ENCODE measurements at places on chromosomes 12 and 14.
A peak's percentile ranks its signal among the peaks of the same experiment; 100 is the strongest.

- DNase-seq, result no peak
These were observed 227.5 kb downstream of the MON2 start for GRCh38 chr12:62694116-62694515.

- no peak for DNase-seq
These were observed 64.8 kb upstream of the TUNAR start for GRCh38 chr14:95811813-95812212.

DNA sequence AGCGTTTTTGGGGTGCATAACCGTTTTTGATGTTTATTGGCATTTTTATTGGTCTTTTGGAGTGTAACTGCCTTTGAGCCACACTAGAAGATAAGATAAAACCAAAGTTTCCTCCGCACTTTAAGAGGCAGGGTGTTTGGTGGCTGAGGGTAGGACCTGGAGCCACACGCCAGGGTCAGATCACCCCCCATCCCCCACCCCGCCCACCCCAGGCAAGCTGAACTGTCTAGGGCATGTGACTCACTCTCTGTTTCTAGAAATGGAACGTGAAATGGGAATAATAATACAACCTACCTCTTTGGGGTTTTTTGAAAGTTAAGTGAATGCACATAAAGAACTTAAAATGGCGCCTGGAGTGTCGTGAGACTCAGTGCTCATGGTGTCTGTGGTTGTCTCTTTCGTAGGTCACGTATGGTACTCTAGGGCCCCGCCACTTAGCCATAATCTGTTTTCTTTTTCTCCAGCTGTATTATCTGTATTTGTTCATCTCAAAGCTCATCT is 56.0 kb downstream of the PPP2R5C start:
- no peak for DNase-seq

GRCh38 chr14:50260511-50260910 is 29.1 kb upstream of the SOS2 start:
- no peak for DNase-seq

DNA sequence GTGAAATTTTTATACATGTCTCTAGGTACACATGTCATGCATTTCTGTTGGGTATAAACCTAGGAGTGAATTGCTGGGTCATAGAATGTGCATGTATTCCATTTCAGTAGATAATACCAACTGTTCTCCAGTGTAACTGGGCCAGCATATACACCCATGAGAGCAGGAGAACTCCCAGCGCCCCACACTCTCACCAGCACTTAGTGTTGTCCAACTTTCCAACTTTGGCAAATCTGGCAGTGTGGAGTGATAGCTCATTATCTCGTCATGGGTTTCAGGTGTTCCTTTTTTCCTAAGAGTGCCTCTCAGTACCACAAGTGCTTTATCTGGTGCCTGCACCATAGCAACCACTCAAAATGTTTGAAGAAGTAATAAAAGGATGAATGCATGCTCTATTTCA is 40.1 kb downstream of the NGB start:
- no peak for DNase-seq

GRCh38 chr12:47860279-47860841 is 40.7 kb upstream of the HDAC7 start:
- no peak for DNase-seq

DNA sequence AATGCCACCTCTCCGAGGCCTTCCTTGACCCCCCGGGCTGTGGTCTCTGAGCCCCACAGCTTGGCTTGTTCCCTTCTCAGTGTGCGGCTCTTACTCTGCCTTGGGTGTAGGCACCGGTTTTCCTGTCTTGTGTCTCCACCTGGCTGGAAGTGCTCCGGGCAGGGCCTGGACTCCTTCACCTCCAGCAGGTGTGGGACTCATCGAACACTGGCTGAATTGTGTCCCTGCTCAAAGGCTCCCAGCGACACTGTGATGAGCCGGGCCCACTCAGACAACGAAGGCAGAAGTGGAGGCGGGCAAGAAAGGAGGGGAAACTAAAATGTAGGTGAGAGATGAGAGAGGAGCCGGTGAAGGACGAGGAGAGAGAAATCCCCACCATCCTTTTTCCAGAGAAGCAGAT is 18.0 kb downstream of the TMEM63C start:
- no peak for DNase-seq

GRCh38 chr12:68259318-68259940 is 6.0 kb upstream of the IL22 start:
- DNase-seq, result no peak

DNA sequence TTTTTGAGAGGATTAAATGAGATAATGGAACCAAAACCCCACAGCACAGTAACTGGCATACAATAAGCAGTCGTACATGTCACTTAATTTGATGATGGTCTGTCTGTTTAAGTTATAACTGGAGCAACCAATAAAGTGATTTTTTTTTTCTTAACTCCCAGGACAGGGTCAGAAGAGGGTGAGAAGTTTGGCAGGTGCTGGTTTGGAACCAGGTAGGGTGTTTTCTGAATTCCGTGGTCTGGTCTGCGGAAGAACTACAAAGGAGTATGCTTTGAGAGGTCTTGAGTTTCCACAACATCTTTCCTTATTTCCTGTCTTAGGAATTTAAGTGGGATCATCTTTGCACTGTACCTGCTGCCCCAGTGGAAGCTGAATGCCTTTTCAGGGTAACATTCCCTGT is 111.7 kb downstream of the SLC8A3 start:
- DNase-seq, result no peak

- DNase-seq, result no peak
These were observed 42.8 kb upstream of the RNASE3 start for GRCh38 chr14:20848316-20848954.

GRCh38 chr12:2290091-2290490 is 237.3 kb downstream of the CACNA1C start:
- DNase-seq, result no peak

DNA sequence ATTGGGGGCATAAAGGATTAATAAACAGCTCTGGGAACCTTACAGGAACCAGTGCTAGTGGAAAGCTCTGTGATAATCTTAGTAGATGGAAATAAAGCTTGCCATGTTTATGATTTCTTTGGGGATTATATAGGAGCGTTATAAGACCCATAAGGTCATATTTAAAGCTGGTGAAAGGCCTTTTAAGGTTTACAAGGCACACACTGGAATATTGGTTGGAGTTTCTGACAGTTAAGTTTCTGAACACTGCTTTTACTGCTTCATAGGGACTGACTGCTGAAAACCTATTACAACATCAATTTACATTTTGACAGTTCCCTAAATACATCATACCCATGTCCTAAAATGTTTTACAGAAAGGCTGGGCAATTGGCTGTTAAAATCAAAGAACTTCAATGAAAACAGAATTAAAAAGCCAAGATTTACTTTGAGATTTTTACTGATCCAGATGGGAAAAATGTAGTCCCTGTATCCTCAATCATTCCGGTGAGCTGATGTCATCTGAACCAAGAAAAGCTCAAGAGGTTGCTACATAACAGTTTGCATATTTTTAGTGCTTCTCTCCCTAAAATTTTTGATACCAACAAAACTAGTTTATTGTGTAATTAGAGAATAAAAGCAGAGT is 153.7 kb upstream of the IGF1 start:
- no peak for DNase-seq

DNA sequence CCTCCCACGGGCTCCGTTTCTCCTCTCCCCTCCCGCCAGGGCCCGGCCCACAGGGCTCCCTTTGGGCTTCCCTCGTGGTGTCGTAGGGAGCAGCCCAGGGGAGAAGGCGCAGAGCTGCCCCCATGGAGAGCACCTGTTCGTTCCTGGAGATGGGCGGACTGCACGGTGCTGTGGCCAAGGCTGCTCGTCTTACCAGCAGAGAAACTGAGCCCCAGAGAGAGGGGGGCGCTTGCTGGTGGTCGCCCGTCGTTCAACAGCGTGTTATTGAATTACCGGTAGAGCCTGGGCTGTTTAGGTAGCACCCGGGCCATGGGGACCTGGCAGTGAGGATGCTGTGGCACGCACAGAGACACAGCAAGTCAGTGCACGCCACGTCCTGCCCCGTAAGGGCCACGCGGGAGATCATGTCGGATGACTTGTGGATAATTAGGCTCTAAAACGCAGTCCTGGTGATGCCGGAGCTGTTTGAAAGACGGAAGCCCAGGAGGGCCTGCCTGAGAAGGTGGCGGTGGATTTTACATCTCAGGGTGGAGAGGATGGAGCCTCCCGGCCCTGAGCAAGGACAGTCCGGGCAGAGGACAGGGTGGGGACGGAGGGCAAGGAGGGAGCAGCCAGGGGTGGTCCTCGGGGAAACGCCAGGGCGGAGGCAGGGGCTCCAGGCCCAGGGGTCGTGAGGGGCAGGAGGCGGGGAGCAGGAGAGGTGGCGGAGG is 134.4 kb downstream of the ADGRD1 start:
- no peak for DNase-seq

DNA sequence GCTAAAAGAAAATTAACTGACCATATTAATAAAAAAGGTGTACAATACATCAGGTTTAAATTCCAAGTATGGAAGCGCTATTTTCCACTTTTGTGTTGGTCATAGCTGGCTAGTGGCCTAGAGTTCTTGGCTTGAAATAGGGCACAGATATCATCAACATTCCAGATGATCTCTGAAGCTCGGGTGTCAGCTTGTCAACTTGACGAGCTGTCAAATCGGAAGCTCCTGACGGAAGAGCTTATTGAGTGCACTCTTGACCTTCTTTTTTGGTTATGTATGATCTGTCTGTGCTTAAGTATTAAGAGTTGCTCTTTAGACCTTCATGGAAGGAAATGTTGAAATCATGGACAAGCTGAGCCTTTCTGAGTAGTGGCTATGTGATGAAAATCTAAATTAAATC is 177.9 kb downstream of the APAF1 start:
- no peak for DNase-seq

GRCh38 chr12:96501908-96502307 is 12.5 kb downstream of the CFAP54 start:
- DNase-seq, result no peak

DNA sequence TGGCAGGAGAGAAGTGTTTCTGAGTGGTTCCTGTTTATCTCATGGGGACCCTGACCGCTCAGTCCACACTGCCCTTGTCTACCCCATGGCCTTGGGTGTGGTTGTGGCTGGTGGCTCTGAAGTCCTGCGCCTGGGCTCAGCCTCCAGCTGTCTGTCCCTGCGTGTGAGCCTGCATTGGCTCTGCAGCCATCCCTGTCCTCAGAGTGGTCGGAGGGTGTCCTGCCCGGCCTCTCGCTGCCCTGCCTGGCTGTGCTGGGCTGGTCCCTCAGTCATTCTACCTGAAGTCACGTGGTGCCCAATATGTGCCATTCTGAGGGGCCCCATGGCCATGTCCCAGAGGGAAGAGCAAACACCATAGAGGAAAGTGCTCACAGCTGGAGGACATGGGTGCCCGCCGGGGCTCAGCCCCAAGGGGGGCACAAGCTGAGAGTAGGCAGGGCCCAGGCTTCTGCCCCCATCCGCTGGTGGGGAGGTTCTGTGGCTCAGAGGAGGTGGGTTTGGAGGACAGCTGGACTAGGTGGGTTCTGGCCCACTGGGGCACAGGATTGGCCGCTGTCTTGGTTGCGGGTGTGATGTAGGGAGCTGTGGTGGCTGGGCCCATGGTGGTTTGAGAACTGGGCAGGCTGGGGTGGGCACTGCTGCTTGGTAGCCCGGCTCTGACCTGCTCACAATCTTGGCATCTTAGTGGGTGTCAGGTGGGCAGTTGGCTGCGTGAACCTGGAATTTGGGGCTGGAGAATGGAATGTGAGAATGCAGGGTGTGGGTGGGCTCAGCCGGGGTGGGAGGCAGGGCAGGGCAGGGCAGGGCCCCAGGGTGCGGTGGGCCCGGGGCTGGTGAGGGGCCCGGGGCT is 11.6 kb downstream of the TEDC1 start:
- DNase-seq, result no peak

- no peak for DNase-seq
These were observed 18.9 kb upstream of the CERS5 start for GRCh38 chr12:50185970-50186663.

DNA sequence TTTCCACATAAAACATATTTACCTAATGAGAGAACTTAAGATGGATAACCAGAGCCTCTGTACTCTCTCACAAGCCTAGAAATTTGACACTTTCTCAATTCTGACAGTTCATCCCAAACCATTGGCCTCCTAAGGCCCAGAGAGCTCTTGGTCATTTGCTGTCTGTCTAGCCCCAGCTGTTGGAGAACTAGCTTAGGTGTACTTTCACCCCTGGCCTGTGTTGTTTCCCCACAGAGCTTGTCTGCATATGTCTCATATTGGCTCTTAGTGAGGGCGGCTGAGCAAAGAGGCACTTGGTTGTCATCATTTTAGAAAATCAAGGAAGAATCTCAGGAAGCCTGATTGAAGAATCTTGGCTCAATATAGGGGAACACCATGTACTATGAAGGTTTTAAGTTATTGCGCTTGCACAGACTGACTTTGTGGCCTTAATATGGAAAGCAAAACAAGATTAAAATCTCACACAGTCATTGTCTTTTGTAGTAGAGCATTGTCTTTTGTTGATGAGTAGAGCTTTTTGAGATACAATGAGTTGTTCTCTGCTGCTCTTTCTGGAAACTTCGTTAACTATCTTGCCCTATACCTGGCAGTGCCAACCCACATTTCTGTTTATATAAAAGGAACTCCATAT is 324.6 kb downstream of the RAD51B start:
- no peak for DNase-seq

- no peak for DNase-seq
These were observed 597 bp downstream of the MLF2 start for GRCh38 chr12:6752167-6752920.

GRCh38 chr12:88206601-88207000 is 64.5 kb downstream of the TMTC3 start:
- no peak for DNase-seq

DNA sequence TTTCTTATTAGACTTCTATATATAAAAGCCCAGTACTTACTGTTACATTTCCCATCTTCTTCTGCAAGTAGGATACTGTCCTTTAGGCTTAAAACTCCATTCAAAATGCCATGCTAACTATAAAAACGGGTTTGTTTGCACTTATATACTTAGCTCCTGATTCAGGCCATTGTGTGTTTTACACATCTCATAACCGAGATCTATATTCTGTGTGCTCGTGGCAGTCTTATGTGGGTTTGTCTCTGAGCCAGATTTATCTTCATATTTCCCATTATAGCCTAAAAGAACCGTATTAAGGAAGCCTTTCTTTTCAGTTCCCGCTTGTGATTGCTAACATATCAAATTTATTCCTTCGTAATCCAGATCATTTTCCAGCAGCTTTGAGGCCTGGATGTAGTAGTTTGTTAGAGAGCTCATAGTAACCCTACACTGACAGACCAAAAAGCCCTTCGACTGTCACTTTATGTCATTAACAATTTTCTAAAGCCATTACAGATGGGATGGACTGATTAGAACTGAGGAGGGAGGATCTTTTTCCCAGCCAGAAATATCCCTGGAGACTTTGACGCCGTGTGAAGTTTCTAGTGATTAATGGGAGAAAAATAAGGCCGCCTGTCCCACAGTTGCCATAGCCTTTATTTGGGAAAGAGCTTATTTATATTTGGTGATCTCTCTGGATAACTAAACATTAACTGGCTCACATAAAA is 508.5 kb downstream of the FOXG1 start:
- DNase-seq, result no peak

- no peak for DNase-seq
These were observed 31.6 kb downstream of the CHST11 start for GRCh38 chr12:104488374-104488773.

GRCh38 chr14:59328454-59328853 is 136.7 kb downstream of the GPR135 start:
- no peak for DNase-seq

GRCh38 chr14:37985826-37986470 is 221.8 kb upstream of the SSTR1 start:
- peak; percentile 3 for DNase-seq

GRCh38 chr12:4417455-4417854 is 28.2 kb downstream of the FGF6 start:
- DNase-seq, result no peak

GRCh38 chr12:62772416-62772955 is 162.5 kb downstream of the PPM1H start:
- no peak for DNase-seq

GRCh38 chr12:113980537-113981337 is 14.6 kb upstream of the RBM19 start:
- DNase-seq, result no peak

- no peak for DNase-seq
These were observed 29.5 kb upstream of the STAB2 start for GRCh38 chr12:103557628-103558010.
